Chondrocyte (in vitro differentiated cells): ENCODE measurements at places on chromosomes 6 and 20.

DNA sequence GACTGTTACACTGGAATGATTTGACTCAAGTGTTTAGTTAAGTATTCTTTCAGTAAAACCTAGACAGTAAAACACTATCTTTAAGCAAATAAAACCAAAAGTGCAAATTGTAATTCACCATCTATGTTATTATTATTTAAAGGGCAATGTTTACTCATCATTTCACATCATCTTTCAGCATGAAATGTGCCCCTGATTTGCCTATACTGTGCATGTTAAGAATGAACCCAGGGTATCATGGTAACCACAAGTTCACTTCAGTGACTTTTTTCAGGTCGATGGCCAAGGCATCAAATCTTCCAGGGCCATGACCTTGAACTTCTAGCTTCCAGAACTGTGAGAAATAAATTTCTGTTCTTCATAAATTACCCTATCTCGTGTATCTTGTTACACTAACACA, 2.1 kb upstream of the HLA-DOB start:
- DNase-seq: no peak

DNA sequence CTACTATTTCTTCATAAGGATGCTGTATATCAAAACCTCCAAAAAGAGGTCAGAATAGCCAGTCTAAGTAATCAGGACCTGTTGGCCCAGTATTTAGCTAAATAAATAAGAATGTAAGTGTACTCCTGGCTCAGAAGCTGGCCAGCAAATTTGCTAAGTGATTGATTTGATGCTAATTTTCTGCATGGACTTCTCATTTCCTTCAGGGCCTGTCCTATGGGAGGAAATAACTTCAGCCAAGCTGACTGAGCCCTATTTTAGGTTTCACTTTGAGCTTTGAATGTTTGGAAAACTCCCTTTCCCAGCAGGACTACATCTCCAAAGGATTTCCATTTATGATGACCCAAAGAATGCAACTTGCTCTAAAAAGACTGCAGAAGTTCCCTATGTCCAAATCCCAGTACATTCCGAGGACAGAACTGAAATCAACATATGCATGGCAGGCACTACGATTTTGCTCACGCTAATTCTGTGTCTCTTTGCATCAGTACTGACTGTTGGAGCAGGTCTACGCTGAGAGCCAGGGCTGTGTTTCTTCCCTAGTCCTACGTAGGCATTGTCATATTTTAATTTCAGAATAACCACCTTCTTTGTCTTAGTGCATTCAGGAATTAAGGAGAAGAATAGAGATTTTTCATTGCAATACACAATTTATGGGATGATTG, 441.4 kb upstream of the PLCB4 start:
- no peak for DNase-seq

DNA sequence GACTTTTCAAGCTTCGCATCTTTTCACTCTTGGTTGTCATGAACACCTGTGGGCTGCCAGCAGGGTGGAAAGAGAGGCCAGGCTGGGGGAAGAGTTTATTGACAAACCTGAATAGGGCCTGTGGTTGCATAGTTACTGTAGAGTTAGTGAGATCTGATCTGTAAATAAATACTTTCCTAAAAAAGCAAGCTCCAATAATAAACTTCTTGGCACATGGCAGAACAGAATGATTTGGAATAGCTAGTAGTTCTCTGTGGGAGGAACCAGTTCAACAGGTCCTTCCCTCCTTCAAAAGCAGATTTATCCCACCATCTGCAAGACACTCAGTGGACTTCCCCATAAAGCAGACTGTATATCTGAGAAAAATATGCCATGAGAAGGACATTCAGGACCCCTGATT, 445.0 kb downstream of the HACE1 start:
- DNase-seq: no peak

DNA sequence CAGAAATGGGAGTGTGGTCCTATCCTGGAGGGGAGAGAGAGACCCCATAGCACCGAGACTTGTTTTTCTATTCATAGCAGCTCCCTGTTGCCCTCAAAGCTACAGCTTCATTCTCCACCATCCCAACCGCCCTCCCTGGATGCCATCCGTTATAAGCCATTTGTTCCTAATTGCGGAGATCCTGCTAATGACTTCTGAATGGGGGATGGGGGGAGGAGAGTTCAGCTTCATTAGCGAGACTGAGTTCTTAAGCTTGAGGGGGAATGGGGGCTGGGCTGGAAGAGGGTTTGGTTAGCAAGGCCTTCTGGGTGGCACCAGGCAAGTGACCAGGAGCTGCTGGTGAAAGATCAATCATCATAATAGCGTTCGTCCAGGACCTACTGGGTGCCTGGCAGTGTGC, 27.1 kb downstream of the FOXP4 start:
- DNase-seq: no peak

DNA sequence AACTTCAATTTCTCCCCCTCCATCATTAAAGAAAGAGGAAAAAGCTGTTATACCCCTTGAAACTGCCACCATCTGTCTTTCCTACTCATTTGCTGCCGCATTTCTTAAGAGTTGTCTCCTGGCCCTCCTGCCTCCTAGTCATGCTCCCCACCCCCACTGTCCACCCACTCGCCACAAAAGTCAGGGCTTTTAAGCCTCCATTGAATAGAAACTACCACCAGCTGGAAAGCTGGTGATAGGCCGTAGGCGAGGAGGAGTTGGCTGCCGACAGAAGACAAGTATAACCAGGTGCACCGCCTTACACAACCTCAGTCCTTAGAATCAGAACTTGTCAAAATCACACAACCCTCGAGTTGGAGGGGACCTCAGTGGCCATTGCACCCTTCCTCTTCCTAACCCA, 67.6 kb downstream of the B3GAT2 start:
- DNase-seq: no peak

DNA sequence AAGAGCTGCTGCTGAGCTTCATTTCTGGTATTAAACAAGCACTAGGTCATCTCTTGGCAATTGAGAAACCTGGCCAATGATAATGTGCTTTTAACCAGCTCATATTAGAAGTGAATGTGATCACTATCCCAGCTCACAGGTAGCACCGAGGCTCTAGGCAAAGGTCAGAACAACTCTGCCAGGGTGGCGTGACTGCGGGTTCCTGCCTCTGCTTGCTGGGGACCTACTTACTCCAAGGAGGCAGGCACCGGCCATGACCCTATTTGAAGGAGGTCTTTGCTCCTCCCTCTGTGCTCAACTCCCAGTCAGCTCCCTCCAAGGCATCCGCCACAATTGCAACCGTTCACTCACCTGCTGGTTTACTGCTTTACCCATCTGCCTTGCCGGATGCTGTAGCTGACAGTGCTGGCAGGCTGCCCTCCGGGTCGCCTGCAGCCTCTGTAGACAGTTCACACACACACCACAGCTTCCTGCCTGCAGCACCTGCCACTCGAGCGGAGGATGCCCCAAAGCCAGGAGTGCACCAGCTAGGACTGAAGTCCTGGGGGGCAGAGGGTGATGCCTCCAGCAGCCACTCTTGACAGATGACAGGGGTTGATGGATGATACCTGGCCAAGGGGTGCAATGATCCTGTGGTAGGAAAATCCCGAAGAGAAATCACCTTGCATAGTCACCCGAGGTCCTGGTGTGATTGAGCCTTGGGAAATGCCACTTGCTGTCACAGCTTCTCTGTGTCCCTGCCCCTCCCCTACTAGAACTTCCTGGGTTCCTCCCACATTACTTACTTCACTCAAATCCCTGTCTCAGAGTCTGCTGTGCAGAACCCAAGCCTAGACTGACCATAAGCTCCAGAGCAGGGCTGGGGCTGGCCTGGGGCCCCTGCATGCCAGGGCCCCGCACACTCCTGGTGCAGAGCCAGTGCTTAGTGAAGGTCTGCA, 8.8 kb upstream of the VSX1 start:
- no peak for DNase-seq

- DNase-seq: no peak
These were observed 526.8 kb downstream of the CD109 start for GRCh38 chr6:74222768-74223333.

GRCh38 chr6:118216751-118217150, 309.7 kb downstream of the SLC35F1 start:
- no peak for DNase-seq

- no peak for DNase-seq
These were observed 22.8 kb downstream of the FYN start for GRCh38 chr6:111850295-111850937.

- no peak for DNase-seq
These were observed 9.7 kb upstream of the DYNLRB1 start for GRCh38 chr20:34506480-34506879.

GRCh38 chr6:131353876-131354275, 218.6 kb downstream of the AKAP7 start:
- no peak for DNase-seq

DNA sequence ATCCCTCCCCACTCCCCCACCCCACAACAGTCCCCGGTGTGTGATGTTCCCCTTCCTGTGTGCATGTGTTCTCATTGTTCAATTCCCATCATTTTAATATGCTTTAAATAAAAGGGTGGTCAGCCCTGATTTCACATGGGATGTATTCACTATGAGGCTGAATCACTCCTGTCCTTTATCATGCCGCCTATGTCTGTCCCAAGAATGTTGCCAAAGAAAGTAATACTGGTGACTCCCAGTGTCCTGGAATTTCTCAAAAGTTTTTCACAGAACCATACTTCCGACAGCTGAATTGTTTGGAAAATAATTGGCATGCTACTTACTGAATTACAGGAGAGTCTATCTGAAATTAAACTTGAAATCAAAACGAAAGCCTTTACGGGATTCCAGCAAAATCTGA, 217.7 kb downstream of the HAO1 start:
- DNase-seq: no peak

- no peak for DNase-seq
These were observed 51.9 kb upstream of the SLC22A16 start for GRCh38 chr6:110528101-110528929.

DNA sequence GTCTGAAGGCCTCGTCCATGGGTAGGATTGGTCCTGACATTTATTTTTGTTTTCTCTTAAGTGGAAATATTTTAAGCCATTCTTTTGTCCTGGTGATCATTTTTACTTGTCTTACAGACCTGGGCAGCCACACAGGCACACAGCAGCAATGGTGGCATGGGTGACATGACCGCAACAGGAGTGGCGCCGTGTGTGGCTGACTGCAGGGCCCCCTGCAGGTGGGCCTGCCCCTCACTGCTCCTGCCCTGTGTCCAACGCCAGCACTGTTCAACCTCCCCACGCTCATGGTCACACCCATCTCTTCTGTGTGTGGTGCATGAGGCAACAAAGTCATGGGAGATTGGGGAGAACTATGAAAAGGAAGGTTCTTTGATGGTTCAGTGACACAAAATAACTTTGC, 151.9 kb downstream of the MYLK4 start:
- DNase-seq: no peak

DNA sequence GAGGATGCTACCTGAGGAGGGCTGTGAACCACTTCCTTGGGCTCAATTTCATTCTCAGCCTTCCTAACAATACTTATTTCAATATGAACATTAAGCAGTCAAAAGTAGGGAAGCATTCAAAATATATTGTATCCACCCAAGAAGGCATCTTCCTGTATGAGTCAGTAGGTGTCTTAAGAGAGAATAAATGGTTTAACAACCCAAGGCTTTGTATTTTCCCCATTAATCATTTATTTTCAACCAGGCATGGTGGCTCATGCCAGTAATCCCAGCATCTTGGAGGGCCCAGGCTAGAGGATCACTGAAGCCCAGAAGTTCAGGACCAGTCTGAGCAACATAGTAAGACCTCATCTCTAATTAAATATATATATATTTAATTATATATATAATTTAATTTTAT, 74.5 kb upstream of the MARCKS start:
- DNase-seq: no peak

GRCh38 chr20:59574308-59574707, 30.0 kb upstream of the PHACTR3 start:
- DNase-seq: no peak

DNA sequence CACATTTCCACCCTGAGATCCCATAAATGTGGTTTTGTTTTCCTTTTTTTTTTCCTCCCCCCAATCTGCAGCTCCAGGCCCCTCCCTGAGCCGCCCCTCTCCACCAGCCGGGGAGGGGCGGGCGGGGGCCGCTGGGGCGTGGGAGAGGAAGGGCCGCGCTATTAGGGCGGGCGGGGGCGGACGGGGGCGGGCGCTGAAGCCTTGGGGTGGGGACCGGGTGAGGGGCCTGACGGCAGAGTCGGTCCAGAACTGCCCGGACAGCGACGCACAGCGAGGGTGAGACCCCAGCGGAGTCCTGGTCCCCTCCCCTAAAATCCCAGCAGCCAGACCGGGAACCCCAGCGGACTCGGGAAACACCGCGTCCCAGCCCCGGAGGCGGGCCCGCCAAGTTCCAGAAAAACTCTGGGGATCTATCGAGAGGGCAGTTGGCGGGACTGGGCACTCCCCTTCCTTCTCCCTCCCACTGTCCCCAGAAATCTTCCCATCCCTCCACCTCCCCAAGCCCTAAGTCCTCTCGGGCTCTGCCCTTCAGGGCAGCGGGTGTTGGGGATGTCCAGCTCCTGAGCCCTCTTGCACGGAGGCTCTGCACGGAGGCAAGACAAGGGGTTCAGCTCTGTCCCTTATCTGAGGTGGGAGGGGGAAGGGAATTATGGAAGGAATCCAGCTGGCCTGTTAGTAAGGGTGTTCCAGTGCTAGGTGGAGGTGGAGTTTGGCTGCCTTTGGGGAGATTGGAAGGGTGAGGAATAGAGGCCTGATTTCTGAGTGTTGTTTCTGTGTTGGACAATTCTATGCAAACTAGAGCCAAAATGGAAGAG, at the start of gene PRICKLE4:
TSS of gene PRICKLE4 (plus strand) at position 232 of the 815 bp plus-strand sequence. CDS start 2,692 bp downstream, outside the sequence.
- DNase-seq: peak; percentile 68

GRCh38 chr6:166929542-166930189, 26.7 kb downstream of the RNASET2 start:
- no peak for DNase-seq

- no peak for DNase-seq
These were observed 488.0 kb downstream of the BCKDHB start for GRCh38 chr6:80594461-80594860.

- no peak for DNase-seq
These were observed 654.4 kb upstream of the SLC35B3 start for GRCh38 chr6:9089724-9090123.

DNA sequence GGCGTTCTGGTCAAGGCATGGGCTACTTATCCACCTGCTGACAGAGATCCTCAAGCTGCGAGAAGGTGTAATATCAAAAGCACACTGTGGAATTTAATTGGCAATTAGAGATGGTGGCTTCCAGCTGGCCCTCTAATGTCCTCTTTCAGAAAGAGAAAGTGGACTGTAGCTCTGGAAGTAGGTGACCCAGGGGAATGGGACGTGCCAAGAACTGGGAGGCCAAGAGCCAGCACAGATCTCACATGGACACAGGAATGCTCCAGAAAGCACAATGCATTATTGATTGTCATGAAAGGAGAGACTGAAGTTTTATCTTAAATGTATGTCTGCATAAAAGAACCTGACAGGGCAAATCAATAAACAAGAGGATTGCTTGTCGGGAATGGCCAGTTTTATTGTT, 198.6 kb upstream of the CDH4 start:
- no peak for DNase-seq

GRCh38 chr20:23441850-23442313, 2.4 kb downstream of the CSTL1 start:
- DNase-seq: no peak

GRCh38 chr6:107590378-107590777, 100.5 kb downstream of the SOBP start:
- DNase-seq: no peak

- no peak for DNase-seq
These were observed 13.0 kb upstream of the SNHG17 start for GRCh38 chr20:38447931-38448675.

GRCh38 chr6:49531774-49532569, 18.5 kb upstream of the C6orf141 start:
- DNase-seq: no peak
